ENCODE measurements at places on chromosomes 4 and X.
A peak's percentile ranks its signal among the peaks of the same experiment; 100 is the strongest.

GRCh38 chr4:15116509-15117079 lies 114.3 kb downstream of the CPEB2 start:
- no peak for ATAC-seq

DNA sequence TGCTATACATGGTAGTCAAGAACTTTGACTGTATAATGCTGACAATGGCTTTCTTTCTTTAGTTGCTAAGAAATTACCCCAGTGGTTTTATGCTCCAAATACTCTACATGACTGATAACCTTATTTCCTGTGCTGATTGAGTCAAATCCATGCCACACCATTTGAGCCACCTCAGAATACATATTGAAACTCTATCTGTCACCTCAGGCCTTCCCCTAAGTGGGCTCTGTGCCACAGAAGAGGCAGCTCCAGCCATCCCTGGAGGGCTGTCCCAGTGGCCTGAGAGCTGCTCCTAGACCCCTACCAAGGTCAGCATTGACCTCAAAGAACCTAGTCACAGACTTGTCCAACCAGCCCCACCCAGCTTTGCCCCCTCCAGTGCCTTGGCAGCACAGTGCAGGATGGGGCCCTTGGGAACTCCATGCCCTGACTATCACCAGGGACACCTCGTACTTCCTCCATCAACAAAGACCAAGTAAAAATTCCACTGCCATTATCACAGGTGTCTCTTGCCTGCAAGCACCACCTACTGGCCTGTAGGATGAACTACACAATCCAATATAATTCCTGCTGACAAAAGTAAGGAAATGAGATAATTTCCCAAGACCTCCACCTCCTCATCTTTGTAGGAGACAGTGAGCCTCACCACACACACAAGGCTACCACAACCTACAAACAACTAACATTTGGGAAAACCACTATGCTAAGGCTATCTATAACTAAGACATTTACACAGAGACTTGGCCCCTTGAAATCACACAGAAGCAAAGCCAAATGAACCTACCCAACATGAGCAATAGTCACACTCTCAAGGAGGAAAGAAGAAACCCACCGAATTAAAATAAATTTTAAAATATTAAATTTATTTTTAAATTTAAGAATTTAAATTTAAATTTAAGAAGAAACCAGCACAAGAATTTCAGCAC lies 239.9 kb downstream of the NKX6-1 start:
- ATAC-seq: no peak

DNA sequence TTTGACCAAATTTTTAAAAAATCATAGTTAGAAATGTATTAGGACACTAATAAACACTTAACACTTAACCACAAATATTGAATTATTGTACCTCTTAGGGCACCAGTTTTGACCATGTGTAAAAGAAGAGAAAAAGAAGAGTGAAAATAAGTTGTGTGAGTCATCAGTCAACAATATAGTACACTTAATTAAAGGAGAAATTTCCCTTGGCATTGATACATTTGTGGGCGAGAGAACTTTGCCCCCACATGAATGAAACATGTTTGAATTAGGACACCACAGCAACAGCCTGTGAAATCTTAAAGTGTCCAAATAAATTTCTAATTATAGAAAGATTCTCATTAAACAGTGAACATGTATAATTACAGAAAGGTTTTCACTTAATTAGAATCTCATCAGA lies 1292.8 kb upstream of the TENM3 start:
- no peak for ATAC-seq

GRCh38 chr4:121243485-121243884 lies 79.4 kb upstream of the TNIP3 start:
- ATAC-seq: peak; percentile 80

DNA sequence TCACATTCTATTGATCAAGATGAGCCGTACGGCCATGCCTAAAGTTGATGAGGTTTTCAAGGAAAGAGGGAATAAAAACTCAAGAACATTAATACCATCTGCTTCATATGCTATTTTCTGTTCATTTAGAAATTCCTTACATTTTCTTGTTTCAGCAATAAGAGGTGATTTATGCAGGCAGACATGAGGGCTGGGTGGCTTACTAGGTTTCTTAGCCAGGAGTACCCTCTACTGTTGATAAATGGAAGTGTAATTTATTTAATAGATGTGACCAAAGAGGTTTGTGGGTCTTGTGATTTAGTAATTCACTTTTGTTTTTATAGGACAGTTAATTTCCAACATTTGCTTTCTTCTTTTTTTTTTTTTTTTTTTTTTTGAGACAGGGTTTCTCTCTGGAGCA lies 6.4 kb upstream of the SMIM9 start:
- peak; percentile 30 for ATAC-seq

DNA sequence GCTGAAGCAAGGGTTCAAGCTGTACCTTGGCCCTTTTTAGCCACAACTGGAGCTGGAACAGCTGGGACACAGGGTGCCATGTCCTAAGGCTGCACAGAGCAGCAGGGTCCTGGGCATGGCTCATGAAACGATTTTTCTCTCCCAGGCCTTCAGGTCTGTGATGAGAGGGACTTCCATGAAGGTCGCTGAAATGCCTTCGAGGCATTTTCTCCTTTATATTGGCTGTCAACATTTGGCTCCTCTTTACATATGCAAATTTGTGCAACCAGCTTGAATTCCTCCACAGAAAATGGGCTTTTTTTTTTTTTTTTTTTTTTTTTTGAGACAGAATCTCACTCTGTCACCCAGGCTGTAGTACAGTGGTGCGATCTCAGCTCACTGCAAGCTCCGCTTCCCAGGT lies 430.8 kb downstream of the PCDH11X start:
- no peak for ATAC-seq

DNA sequence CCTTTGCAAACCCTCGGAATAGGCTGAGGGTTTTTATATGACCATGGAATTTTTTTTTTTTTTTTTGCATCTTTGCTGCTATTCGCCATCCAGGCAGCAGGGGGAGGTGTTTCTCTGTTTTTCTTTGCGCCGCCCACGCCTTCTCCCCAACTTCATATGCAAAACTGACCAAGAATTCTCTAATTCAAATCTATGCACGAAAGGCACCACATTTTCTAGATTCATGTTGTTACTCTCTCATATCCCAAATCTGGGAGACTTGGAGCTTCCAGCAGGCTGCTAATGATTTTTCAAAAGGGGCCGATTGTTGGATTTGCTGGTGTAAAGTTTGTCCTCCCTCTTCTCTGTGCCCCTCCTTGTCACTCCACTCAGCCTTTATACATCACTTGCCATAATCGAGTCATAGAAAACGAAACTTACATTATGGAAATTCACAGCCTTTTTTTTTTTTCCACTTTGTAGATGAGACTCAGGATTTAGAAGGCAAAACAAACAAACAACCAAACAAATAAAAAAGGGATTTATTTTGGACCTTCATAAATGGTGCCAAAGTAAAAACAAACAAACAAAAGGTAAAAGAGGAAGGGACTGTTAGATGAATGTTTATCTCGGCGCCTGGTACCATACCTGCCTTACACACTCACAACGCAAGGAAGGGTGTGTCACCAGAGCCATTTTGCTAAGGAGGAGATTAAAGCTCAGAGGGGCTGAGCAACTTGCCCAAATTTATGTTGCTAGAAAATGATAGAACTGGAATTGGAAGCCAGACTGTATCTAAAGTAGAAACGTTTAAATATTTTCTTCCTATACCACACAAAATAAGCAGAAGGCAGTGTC lies 29.3 kb upstream of the BOD1L1 start:
- ATAC-seq: peak; percentile 51

DNA sequence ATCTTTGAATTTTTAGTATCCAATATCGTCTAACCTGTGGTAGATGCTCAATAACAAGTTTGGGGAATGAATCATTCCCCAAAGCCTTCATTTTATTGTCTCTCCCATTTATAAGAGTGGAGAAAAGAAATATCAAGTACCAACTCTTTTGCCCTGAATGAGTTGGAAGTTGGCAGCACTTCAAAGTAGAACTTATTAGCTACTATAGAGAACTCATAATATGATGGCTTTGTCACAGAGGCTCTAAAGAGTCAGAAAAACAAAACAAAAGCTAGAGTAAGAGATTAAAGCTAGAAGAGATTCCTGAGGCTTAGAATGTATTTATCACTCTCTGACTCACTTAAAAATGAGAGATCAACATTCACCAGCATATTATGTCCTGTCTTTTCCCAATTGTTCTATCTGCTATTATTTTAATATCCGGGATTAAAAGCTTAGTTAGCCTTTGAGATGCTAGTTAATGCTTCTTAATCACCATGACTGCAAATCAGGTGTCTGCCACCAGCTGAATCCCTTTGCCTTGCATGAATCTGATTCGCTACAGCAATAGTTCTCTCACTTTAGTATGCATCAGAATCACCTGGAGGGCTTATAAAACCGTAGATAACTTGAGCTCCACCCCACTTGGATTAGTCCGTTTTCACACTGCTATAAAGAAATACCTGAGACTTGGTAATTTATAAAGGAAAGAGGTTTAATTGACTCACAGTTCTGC lies 77.9 kb downstream of the PALLD start:
- ATAC-seq: no peak

- ATAC-seq: no peak
Measured at GRCh38 chrX:119529345-119530276, 35.6 kb downstream of the STEEP1 start.

GRCh38 chr4:48247878-48248558 lies 21.6 kb downstream of the TEC start:
- ATAC-seq: no peak

DNA sequence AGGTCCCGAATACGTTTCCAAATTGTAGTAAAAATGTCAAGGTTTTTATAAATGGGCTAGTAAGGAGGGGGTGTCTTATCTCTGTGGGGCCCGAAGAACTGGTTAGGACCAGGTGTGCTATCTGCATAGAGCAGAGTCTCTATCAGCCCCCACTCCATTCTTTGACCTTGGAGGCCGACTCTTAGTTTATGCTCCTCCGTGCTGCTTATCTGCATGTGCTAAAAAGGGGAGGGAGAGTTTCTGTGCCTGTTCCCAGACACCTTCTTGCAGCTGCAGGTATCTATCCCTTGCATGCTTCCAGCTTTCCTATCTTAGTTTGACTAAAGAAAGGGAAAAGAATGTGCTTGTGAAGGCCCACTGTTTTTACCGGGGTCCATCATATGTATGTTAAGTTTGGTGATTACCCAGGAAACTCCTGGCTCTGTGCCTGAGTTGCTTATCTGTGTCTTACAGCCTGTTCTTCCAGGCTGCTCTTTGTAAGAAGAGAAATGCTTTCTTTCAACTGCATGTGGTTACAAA lies 28.6 kb upstream of the NAF1 start:
- ATAC-seq: no peak

DNA sequence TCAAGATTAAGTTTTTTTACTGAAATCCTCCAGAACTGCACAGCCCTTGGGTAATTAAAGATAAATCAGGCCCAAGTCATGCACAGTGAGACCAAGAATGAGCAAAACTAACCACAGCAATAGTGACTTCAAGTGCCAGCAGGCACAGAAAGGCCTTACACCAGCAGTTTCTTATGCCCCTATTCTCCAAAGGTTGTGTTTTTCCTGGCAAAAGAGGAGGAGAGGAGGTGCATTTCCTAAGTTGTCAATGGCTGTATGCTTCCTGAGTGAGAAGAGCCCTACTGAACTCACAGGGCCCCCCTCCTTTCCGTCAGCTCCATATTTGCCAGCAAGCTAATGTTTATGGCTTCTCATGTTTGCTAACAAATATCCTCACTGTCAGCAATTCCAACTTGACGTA lies 418.7 kb upstream of the INTU start:
- no peak for ATAC-seq

- no peak for ATAC-seq
Measured at GRCh38 chr4:90855111-90855510, 727.9 kb downstream of the CCSER1 start.

GRCh38 chrX:7987160-7988012 lies 60.2 kb upstream of the PNPLA4 start:
- no peak for ATAC-seq

- no peak for ATAC-seq
Measured at GRCh38 chr4:137529432-137529831, 2.9 kb downstream of the PCDH18 start.

DNA sequence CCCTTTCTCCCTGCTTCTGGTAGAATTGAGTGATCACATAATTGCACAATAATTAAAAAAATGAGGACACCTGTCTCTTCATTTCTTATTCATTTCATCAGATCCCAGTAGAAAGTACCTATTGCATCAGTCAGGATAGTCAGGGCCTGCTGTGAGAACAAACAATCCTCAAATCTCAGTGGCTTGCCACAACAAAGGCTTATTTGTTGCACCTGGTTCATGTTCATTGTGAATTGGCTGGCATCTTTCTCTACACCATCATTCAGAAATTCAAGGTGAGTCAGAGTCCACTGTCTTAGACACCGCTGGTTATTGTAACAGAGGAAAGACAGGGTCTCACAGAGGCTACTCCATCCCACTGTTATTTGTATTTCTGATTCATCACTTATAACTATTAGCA lies 409.8 kb downstream of the STIM2 start:
- no peak for ATAC-seq

- ATAC-seq: no peak
Measured at GRCh38 chr4:185068837-185069236, 50.5 kb downstream of the HELT start.

DNA sequence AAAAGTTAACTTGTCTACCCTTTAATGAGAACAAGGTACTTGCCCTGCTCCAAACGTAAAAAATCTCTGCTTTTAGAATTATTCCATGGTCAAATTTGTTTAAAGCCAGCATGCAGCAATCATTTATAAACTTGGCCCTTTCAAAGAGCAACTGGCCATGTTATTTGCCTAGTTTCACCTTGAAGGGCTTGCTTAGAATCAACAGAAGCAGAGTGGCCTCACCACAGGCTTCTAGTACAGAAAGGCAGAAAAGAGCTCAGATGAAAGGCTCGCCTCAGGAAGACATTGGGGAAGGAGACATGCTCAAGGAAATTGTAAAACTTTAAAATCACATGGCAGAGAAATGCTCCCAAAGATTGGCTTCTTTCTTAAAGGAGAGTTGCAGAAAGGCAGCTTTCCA lies 53.8 kb upstream of the USP26 start:
- ATAC-seq: no peak

DNA sequence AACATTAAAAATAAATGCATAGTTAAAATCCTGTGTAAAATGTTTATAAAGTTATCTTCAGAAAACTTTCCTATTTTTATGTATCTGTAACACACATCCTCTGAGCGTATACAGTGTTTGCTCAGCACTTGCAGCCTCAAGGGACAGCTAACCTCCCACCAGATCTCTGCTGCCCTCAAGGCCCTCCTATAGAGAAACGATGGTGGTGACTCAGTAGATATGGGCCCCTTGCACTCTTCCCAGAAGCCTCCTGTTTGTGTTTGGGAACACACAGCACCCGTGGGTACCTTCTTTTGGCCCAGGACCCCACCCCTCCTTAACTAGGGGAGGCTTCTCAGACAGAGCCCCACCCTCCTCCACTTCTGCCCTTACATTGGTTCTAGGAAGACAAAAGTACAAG lies 26.7 kb downstream of the PJA1 start:
- ATAC-seq: no peak
